ENCODE measurements at places on chromosomes 6 and 20.

DNA sequence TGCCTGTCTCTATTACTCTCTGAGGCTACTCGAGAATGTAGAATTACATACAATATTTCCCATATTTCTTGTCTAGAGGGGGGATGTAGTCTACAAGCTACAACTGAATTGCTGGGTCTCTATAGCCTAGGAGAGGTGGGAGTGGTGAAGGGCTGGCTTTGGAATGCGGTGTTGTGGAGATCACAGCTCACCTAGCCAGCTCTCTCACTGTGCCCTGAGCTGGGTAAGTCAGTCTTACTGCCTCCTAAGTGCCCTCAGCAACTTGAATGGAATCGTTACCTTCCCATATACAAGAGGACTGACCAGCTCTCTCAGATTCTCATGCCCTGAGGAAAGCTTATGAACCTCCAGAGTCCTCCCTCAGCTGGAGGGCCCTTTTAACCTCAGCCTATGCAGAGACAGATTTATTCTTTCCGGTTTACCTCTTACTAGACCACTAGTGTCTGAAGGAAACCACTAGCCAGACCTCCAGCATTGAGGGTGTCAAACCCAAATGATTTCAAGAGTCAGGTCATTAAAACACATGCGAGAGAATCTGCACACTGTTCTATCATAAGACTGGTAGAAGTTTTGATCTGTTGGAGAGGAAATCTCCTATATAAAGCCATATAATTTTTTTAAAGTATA lies 20.6 kb downstream of the VIP start:
- H3K4me1 ChIP-seq, result no peaks in the 10 kb centered on the region
- H3K36me3 ChIP-seq, result no peaks in the 10 kb centered on the region
- no peak overlapping the region for H3K27ac ChIP-seq

GRCh38 chr6:72151742-72152141 lies 265.4 kb downstream of the RIMS1 start:
- H3K27ac ChIP-seq, result no peak overlapping the region
- no peak overlapping the region for H3K4me3 ChIP-seq
- H3K36me3 ChIP-seq, result no peaks in the 10 kb centered on the region

DNA sequence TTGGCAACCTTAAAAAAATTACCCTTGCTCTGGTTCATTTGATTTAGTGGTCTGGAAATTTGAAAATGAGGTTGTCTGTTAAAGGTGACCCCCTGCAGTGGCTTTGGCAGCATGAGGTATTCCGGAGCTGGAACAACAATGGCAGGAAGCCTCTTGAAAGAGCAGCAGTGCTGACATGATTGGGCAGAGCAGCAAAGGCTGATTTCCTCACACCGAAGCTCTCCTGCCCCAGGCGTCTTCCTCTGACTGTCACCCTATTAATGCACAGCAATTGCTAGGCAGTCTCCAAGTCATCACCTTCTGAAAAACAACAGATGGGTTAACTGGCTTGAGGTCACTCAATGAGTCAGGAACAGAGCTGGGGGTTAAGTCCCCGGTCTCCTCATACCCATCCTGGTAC lies 241.8 kb upstream of the MMS22L start:
- no peaks in the 10 kb centered on the region for H3K4me1 ChIP-seq
- H3K36me3 ChIP-seq, result no peaks in the 10 kb centered on the region
- DNase-seq, result no peak
- H3K27ac ChIP-seq, result no peak overlapping the region
- H3K4me3 ChIP-seq, result no peak overlapping the region
- peaks cover 1% of the 10 kb centered on the region for H3K27me3 ChIP-seq

GRCh38 chr6:156617376-156617775 lies 159.8 kb upstream of the ARID1B start:
- peaks cover 7% of the 10 kb centered on the region for H3K36me3 ChIP-seq
- DNase-seq, result no peak
- peaks cover 1% of the 10 kb centered on the region for H3K27me3 ChIP-seq
- no peak overlapping the region for H3K27ac ChIP-seq
- peaks cover 13% of the 10 kb centered on the region for H3K4me1 ChIP-seq
- no peak overlapping the region for H3K4me3 ChIP-seq

GRCh38 chr6:116208056-116208785 lies 45.7 kb downstream of the TSPYL4 start:
- no peak overlapping the region for H3K4me3 ChIP-seq
- DNase-seq, result no peak
- peaks cover 2% of the 10 kb centered on the region for H3K4me1 ChIP-seq
- H3K27me3 ChIP-seq, result no peaks in the 10 kb centered on the region
- no peaks in the 10 kb centered on the region for H3K36me3 ChIP-seq
- no peak overlapping the region for H3K27ac ChIP-seq

- no peak for DNase-seq
- peaks cover 4% of the 10 kb centered on the region for H3K36me3 ChIP-seq
- no peaks in the 10 kb centered on the region for H3K27me3 ChIP-seq
- H3K4me1 ChIP-seq, result peaks cover 7% of the 10 kb centered on the region
- no peak overlapping the region for H3K4me3 ChIP-seq
Observed at GRCh38 chr20:16062661-16063581, 510.3 kb downstream of the KIF16B start.

DNA sequence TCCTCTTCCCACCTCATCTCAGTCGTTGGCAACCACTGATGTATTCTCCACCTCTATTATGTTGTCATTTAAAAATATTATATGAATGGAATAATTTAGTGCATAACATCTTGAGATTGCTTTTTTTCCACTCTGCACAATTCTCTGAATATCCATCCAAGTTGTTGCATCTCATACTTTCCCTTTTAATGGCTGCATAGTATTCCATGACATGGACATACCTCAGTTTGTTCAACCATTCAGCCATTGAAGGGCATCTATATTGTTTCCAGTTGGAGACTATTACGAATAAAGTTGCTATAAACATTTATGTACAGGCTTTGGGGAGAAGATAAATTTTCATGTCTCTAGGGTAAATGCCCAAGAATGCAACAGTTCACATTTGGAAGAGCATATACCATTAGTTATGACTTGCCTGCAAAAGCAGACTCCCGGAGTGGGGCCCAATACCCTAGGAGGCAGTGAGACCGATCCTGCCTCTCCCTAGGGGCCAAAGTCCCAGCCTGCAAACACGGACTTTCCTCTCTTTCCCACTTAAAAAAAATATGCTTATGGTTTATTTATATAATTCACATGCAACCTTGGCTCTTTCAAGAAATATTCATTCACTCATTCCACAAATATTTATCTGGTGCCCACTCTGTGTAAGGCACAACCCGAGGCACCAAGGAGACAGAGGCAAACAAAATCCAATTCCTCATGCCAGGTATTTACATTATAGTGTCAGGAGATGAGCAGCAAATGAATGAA lies 227.0 kb upstream of the PMEPA1 start:
- H3K4me3 ChIP-seq, result no peak overlapping the region
- peaks cover 16% of the 10 kb centered on the region for H3K27me3 ChIP-seq
- H3K36me3 ChIP-seq, result no peaks in the 10 kb centered on the region

DNA sequence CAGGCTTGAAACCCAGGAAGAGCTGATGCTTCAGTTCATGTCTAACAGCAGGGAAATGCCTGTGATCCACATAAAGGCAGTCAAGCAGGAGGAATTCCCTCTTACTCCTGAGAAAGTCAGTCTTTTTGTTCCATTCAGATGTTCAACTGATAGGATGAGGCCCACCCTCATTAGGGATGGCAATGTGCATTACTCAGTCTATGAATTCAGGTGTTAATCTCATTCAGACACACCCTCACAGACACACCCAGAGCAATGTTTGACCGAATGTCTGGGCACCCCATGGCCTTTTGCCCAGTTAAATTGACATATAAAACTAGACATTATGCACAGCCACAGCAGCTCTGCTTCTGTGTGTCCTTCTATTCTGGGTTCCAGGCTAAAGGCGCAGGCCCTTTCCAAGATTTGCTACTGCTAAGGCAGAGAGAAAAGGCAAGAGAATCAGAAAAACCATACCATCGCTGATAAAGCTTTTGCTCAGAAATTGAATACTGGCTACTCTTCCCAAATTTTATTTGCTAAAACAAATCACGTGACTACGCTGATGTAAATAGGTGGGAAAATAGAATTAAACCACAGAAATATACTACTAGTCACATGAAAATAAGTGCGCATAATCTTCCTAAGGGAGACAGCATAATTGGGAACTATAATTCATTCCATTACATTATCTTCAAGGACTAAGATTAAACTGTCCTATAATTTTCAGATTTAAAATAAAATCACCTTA lies 625.0 kb upstream of the MAN1A1 start:
- no peaks in the 10 kb centered on the region for H3K4me1 ChIP-seq
- H3K27ac ChIP-seq, result no peak overlapping the region
- H3K27me3 ChIP-seq, result no peaks in the 10 kb centered on the region
- H3K4me3 ChIP-seq, result no peak overlapping the region

- no peaks in the 10 kb centered on the region for H3K27me3 ChIP-seq
- no peak overlapping the region for H3K4me3 ChIP-seq
Observed at GRCh38 chr6:41294214-41294872, 7.9 kb upstream of the TREM1 start.

DNA sequence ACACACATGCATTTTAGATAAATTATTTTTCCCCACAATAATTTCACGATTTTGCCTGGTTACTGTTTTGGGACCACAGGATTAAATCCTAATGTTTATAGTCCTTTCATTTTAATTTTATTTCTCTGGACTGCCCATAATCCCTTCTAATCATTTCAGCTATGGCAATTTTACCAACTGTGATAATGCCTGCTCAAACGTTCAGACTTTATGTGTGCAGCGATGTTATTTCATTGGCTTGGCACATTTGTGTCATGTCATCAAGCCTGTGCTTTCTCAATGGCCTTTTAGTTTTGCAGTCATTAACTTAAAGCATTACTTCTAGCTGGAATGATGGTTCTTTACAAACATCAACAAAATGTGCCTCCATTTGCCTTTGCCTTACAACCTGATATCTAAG lies 140.6 kb upstream of the HSF2 start:
- no peaks in the 10 kb centered on the region for H3K36me3 ChIP-seq
- H3K27ac ChIP-seq, result no peak overlapping the region

GRCh38 chr6:124795643-124796463 lies 166.4 kb upstream of the RNF217 start:
- H3K4me3 ChIP-seq, result no peak overlapping the region
- H3K4me1 ChIP-seq, result no peaks in the 10 kb centered on the region
- no peaks in the 10 kb centered on the region for H3K36me3 ChIP-seq
- H3K27me3 ChIP-seq, result no peaks in the 10 kb centered on the region
- no peak for DNase-seq
- no peak overlapping the region for H3K27ac ChIP-seq
